ENCODE measurements at places on chromosomes 2 and 18.
A peak's percentile ranks its signal among the peaks of the same experiment; 100 is the strongest.

DNA sequence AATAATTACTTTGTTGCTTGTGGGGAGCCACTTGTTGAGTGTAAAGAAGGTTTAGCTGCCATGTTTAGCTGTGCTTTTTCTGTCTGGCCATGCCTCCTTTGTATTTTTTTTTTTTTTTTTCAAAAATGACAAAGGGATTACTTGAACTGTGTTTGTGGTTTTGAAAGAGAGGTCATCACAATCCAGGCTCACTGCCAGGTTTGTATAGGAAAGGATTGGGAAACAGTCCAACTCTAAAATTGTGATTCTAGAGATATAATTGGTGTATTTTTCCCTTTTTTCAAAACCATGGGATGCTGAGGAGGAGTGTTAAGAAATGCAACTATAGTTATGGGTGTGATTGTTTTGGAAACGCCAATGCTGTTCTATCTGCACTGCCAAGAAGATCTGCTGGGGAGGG lies 4.3 kb downstream of the ITPRIPL1 start:
- no peak for DNase-seq

DNA sequence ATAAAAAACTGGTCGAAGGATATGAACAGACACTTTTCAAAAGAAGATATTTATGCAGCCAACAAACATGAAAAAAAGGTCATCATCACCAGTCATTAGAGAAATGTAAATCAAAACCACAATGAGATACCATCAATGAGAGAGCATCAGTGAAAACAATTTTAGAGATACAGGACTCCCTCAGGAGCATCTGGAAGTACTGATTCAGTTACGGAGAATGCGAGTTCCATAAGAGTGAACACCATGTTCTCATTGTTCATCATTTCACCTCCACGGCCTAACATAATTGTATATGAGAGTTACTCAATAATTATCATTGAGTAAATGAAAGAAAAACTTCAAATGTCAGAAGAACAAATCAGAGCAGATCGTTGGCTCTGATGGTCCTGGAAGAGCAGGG lies 140.9 kb upstream of the TANK start:
- DNase-seq = no peak

GRCh38 chr2:132252894-132253264 lies 91.1 kb upstream of the ANKRD30BL start:
- no peak for DNase-seq

DNA sequence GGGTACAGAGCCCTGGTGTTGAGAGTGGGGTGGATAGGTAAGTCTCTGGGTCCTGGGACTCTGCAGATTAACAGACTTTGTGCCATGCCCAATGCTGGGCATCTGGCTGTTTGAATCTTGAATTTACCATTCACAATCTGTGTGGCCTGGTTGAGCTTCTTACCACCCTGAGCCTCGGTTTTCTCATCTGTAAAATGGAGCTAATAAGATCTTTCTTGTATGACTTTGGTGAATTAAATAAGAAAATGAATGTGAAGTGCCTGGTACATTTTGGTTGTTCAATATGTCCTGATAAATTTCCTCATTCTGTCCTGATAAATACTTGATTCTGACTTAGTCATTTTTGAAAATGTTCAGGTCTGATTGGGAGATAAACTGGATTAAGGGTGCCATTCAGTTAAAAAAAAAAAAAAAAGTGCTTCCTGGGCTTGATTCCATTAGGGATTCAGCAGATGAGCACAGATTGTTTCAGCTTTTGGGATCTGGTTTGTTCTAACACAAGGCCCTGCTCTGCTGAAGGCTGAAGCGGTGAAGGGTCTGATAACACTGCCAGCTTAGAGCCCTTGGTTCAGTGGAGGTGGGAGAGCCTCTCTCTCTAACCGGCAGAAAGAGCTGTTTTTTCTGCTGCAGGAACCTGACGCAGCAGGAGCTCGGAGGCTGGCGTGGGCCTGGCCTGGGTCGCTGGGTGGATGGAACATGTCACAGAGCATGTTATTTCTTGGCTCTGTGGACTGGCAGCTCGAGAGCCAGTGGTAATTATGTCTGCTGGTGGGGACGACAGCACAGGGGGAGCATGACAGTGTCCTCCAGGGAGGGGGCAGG lies 84.5 kb upstream of the MCFD2 start:
- no peak for DNase-seq

- DNase-seq = no peak
Observed at GRCh38 chr2:205686783-205687640, 4.7 kb downstream of the NRP2 start.

DNA sequence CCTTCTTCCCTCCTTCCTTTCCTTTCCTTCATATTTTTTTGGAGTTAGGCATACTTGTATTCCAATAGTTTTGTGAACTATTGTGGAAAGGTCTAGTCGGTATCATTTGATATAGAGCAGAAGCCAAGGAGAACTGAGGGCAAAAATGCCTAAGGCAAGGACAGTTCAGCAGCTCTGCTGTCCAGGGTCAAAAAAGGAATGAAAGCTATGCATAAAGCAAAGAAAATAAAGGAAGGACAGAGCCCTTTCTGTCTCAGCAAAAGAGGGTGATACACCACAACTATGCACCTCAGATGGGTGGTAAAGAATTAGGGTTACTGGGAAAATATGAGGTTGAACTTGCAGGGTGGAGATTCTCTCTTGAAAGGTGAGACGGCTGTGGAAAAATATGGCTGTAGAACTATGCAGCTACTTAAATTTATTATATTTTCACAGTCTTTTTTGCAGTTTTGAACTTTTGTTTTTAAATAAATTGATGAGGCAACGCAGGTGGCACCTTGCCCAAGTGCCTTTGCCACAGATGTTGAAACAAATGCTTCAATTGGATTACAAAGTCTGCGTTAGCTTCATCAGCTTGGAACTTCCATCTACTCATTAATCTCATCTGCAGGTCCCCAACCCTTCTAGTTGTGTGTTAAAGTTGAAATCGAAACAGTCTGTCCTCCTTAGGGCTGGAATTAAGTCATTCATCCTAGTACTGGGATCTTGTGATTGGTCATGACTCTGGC lies 20.8 kb downstream of the LHCGR start:
- DNase-seq = no peak

GRCh38 chr2:180952082-180952481 lies 28.3 kb upstream of the UBE2E3 start:
- no peak for DNase-seq

DNA sequence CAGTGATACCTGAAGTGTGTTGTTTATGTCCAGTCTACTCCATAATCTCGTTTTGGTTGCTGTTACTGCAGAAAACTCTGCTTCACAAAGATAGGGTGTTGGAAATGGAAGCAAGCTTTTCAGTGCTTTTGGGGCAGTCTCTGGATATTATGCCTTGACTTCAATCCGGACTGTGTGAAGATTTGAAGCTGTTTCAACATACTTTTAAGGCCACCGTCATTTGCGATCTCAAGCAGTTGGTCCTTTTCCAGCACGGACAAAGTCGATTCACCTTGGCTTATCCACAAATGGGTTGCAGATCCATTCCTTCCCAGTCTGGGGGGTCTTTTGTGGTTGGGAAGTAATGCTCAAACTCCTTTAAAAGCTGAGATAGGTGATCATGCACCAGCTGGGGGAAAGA lies 20.4 kb downstream of the RBKS start:
- DNase-seq = no peak

DNA sequence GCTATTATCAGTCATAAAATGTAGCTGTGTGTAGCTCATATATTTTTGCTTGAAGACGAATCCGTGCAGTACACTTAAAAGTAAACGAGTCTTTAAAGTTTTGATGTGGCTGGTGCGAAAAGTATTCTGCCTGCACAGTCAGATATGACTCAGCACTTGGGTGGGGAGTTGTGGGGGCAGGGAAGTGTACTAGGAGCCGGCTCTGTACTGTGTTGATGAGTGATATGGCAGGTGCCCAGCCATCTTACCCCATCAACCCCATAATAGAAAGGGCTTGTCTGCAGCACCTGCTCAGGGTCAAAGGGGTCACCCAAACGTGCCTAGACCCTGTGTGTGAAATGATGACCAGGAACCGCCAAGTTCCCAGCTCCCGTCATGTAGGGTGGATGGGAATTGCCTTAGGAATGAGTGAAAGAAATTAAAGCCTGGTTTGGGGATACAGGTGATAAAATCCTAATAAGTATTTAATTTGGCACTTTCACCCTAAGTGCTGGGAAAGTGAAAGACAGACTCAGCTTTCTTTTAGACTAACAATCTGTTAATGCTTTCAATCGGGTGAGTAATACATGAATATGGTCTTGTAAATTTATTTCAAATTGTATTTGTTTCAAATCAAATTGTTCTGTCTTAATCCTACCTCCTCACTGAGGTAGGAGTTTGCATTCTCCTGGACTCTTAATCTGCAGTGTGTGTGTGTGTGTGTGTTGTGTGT lies 48.0 kb downstream of the BCL2L11 start:
- DNase-seq = no peak

DNA sequence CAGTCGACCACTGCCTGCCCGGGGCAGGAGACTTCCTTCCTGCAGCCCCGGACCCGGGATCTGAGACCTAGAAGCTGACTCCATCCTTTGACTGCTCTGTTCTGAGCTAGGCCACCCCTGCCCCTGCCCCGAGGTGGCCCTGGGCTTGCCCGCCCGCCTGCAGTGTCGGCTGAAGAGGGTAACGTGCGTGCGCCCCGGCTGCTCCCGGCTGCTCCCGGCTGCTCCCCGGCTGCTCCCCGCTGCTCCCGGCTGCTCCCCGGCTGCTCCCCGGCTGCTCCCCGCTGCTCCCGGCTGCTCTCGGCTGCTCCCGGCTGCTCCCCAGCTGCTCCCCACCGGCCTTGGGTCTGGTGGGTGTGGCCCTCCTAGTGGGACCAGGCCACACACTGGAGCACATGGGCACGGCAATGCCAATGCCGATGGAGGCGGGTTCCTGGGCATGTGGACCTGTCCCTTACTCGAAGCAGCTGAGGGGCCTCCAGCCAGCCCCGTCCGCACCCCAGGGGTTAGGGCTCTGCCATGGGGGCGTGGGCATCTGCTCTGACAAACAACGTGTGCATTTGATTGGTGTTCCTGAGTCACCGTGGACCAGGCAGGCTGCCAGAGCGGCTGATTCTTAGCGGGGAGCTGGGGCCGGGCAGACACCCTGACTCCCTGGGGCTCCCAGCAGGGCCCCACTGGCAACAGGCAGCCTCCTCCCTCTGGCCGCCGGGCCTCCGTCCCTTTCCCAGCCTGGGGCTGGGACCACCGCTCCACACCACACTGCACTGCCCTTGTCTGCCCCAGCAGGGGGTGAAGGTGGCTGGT lies 2.0 kb upstream of the GAL3ST2 start:
- DNase-seq = peak; percentile 83

GRCh38 chr2:200795028-200795440 lies 16.7 kb upstream of the BZW1 start:
- no peak for DNase-seq

DNA sequence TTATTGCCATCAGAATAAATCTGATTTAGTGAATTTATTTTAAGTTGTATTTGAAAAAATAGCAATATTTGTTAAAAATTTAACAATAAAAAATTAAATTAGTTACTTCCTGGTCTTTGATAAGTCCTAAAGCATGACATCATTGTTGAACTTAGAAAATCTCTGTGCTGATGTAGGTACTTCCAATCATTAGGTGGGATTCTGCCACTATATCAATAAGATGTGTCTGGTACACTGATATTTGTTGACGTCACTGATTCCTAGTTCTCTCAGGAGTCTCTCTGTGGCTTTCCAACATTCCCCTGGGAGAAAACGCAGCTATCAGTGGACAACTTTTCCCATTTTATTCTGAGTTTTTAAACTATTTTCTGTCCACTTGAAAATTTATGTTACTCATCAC lies 143.5 kb downstream of the GALNT13 start:
- no peak for DNase-seq

DNA sequence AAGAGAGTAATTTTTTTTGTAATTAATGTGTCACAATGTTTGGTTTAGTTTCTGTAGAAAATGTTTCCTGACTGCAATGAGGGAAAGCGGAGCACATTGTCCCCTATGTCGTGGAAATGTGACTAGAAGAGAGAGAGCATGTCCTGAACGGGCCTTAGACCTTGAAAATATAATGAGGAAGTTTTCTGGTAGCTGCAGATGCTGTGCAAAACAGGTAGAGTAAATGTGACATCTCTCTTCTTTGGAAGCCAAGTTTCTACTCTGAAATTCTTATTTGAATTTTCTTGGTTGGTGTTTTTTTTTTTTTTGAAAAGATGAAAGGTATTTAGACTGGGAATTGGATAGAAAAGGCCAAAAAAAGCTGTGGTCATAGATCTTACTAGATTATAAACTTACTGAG lies 20.0 kb downstream of the RNF138 start:
- DNase-seq = no peak

DNA sequence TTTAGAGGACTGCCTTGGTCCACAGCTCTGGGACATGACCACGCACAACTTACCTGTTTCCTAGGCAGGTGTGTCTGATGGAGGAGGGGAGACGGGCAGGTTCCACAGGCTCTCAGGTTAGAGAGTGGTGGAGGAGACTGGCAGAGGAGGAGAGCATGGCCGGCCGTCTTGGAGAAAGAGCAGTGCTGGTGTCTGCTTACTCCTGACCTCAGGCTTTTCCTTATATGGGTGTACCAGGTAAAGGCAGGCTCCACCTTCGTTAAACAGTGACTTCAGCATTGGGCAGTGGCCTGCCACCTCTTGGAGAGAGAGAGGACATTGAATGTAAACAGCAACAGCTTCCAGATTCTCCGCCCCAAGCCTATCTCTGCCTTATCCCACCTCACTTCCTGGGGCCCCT lies at the start of gene CAPN13:
TSS of gene CAPN13 (minus strand) at position 198 of the 400 bp plus-strand sequence. CDS start 20,121 bp downstream, outside the sequence.
- no peak for DNase-seq

All from NCI-H345 (cell line).